Activated naive CD4-positive, alpha-beta T cell (primary cell): ENCODE measurements at places on chromosomes 3 and 15.

GRCh38 chr3:135740211-135740610 is 225.3 kb upstream of the PPP2R3A start:
- no peak for DNase-seq

DNA sequence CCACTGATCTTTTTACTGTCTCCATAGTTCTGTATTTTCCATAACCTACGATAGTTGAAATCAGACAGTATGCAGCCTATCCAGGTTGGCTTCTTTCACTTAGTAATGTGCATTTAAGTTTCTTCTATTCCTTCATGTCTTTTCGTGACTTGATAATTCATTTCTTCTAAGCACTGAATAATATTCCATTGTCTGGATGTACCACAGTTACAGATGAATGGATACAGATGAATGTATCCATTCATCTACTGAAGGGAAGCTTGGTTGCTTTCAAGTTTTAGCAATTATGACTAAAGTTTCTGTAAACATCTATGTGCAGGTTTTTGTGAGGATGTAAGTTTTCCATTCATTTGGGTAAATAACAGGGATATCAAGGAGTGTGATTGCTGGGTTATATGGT is 124.8 kb downstream of the NSUN3 start:
- DNase-seq, result no peak

DNA sequence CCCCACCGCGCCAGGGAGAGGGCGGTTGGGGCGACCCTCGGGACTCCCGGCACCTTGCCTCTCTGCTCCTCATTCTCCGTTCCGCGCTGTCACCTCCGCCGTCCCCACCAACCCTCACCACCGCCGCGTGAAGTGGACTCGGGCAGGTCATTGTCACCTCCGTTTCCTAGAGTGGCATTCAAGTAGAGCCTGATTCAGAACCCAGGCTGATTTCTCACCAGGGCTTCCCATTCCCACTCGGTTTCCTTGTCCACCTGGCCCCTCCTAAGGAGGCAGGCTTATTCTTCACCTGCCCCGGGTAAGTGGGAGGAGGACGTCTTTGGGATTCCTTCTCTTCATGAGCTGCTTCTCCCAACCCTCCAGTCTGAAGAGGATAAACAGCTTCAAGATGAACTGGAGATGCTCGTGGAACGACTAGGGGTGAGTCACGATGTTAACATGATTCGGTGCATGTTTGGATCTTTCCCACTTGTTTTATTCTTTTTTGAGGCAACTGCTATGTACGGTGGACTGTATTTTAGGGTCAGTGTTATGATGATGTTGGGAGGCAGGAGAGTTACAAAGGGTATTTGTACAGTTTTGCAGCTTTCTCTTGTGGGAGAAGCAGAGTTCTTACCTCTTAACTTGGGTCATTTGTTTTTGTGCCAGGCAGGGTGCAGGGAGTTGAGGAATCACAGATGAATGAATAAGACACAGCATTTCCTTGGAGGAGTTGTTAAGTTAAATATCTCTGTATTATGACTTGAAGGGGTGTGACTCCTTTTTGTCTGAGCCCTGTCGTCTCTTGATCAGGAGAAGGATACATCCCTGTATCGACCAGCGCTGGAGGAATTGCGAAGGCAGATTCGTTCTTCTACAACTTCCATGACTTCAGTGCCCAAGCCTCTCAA is 692 bp downstream of the PSMD2 start:
- DNase-seq, result no peak

DNA sequence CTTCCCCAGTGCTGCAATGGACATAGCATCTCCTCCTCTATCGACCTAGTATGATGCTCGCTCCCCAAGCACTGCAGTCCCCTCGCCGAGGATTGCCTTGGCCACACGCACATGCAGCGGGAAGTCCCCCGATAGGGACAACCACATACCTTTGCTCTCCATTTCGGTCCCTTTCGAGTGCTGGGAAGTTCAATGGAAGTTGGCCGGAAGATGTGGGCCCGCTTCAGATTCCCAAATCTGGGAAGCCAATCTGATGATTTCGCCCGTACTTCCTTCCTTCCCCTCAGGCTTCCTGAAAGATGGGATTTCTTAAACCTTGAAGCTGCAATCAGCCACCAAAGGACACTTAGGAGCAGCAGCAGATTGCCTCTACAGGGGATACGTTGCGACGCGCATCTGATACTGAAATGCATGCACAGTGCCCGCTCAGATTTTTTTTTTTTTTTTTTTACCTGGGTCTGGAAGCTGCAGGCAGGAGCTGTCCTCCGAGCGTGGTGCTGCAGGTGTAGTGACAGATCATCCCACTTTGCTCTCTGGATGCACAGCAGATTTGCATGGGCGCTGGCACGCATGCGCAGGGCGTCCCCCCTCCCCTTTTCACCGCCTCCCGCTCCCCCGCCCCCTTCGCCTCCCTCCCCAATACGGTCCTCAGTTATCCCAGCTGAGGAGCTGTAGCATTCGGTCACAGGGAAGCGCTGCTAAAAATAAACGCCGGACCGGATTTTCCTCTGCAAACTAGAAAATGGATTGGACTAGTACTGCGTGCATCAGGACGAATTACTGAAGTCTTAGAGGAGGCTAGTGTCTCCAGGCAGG is at the start of gene FGF12:
Gene FGF12 (minus strand): TSS at position 510 of the 816 bp plus-strand sequence.
- DNase-seq, result no peak

GRCh38 chr3:47542471-47543173 is 29.1 kb upstream of the ELP6 start:
- DNase-seq, result no peak

GRCh38 chr3:84536916-84537315 is 421.9 kb upstream of the CADM2 start:
- no peak for DNase-seq

DNA sequence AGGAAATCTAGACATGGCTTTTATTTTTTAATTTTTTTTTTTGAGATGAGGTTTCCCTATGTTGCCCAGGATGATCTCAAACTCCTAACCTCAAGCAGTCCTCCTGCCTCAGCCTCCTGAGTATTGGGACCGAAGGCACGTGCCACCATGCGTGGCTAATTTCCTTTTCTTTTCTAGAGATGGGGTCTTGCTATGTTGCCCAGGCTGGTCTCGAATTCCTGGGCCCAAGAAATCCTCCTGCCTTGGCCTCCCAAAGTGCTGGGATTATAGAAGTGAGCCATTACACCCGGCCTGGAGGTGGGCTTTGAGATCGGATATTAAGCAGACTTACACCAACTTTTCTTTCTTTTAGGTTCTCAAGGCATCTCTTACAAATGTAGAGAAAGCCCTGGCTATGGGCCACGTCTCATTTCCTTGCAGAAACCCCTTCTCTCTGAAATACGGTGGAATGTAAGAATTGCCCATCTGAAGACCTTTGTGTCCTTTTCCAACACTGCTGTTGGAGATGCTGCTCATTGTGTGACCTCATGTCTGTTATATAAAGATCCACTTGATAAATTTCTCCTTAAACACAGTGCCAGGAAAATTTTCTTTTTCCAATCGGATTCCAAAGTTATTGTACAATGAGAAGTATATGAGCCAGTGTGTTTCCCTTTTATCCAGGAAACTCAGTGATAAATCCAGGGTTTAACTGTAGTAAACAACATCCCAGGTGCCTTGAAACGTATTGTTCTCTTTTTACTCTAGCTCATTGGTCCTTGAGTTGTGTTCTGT is 36.8 kb upstream of the CFAP161 start:
- DNase-seq, result no peak

GRCh38 chr15:68278345-68278594 is 725 bp downstream of the FEM1B start:
- DNase-seq, result peak; percentile 46

GRCh38 chr3:183428447-183429211 is at the start of gene MCF2L2:
Gene MCF2L2 (minus strand): TSS chr3:183428619. CDS start chr3:183427977, 642 bp downstream.
- DNase-seq, result peak; percentile 57

DNA sequence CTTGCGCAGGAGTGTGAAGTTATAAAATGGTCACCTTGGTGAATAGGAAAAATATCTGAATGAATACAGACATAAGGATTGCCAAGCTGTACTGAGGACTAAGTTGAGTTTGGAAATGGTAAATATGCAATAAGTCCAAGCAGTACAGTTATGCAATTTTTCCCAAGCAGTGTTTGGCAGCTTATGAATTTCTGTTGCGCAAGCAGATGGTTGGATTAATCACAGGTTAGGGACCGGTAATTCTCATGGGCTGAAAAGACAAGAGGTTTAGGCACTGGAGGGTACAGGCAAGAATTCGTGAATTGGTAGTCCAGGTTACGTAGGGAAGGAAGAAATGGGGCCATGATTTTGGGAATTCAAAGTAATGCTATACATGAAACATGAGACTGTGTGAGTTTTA is 210.3 kb downstream of the RAP2B start:
- DNase-seq, result no peak

DNA sequence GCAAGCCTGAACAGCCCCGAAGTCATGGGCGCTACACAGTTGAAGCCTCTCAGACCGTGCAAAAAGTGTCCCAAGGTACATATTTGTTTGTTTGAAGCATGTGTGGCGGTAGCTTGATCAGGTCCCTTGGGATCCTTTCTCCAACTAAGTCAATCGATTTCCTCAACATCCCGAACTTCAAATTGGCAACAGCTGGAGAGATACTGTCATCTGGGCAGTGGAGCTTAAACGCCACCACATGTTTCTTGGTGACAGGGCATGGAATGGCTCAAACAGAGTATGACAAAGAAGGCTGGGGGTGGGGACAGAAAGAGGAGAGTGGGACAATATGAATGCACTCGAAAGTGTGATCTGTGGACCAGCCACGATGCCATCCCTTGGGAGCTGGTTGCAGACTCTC is 84.9 kb upstream of the PSMD6 start:
- DNase-seq, result no peak

- DNase-seq, result no peak
These were observed 1.2 kb downstream of the ZNF770 start for GRCh38 chr15:34986771-34987480.

DNA sequence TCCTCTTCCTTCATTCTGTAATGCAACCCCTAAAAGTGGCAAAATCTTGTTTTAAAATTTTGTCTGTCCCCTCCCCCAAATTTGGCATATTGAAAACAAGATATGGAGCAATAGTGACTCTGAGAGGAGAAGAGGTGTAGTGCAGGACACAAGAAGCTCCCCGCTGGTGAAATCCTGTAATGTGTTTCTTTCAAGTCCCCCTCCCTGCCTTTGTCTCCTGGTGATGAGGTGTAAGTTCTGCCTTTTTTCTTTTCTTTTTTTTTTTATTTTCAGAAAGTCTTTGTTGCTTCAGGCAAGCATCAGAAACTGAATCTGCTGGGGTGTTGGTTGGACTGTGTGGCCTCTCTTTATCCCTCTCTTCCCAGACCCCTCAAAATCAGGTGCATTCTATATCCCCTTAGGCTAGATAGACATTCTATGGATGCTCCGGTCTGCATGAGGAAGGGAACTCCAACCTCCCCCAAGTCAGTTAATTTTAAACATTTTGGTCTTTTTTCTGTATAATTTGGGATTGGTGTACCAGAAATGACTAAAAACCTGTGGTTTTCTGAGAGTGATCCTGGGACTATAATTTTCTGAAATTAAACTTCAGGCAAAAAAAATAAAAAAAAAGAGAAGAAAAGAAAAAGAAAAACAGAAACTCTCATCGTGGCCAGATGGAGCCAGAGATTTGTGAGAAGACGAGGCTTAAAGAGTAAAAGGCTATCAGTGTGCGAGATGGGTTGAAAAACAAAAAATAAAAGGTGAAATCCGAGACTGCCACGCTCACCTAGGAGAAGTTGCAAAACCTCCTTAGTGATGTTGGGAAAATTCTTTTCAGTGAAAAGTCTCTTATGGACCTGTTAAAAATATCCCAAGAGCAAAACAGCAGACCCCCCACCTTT is 21.4 kb downstream of the ACKR2 start:
- DNase-seq, result no peak

- DNase-seq, result no peak
These were observed 83.6 kb downstream of the BDH1 start for GRCh38 chr3:197472151-197472550.

DNA sequence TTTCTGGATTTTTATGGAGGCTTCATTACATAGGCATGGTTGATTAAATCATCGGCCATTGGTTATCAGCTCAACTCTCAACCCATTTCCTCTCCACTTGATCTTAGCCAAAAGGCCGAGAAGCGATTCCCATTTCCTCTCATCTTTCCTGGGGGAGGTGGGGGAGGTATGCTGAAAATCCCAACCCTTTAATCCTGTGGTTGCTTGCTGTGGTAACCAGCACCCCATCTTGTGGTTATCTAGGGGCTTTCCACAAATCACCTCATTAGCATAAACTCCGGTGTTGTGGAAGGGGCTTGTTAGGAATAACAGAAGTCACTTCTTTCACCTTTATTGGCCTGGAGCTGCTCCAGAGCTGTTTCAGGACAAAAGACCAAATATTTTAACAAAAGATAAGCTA is 20.9 kb downstream of the PDE8A start:
- DNase-seq, result no peak

DNA sequence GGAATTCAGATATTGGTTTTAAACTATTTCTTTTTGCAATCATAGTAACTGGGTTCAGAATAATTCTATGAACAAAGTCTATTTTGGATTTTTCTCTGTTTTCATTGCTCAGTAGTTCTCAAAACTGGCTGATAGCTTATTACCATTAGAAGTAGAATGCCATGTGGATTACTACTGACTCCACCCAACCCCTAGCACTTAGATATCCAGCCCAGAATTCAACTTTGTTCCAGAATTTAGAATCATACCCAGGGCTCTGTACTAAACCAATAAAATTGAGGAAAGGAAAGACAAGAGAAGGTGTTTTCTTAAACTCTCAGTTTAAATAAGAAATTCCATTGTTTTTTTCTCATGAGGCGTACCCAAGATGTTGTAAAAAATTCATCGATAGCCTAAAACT is 39.0 kb upstream of the ABHD10 start:
- DNase-seq, result no peak

- no peak for DNase-seq
These were observed 47.5 kb downstream of the ADGRG7 start for GRCh38 chr3:100656945-100657344.

GRCh38 chr15:65626856-65627255 is 5.1 kb downstream of the SLC24A1 start:
- DNase-seq, result no peak

DNA sequence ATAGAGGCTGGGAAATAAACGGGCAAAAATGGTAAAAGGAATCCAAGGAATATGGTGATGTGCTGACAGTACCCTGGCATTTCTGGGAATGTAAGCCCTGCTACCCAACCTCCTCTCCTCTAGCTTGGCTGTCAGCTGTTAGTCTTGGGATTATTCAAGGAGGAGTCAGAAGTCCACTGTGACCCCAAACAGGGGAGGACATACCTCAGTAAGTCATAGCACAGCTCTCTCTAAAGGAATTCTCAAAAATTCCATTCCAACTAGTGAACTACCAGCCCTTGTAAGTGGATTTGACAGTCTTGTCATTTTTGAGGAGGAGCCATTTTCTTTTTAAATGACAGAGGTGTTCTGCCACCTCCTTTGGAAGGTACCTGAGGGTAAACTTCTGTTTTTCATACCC is 207.5 kb downstream of the PDCD6IP start:
- DNase-seq, result no peak

- no peak for DNase-seq
These were observed 230.0 kb downstream of the CDIN1 start for GRCh38 chr15:36809380-36809779.

GRCh38 chr3:157310329-157311052 is 126.2 kb upstream of the PTX3 start:
- DNase-seq, result no peak

DNA sequence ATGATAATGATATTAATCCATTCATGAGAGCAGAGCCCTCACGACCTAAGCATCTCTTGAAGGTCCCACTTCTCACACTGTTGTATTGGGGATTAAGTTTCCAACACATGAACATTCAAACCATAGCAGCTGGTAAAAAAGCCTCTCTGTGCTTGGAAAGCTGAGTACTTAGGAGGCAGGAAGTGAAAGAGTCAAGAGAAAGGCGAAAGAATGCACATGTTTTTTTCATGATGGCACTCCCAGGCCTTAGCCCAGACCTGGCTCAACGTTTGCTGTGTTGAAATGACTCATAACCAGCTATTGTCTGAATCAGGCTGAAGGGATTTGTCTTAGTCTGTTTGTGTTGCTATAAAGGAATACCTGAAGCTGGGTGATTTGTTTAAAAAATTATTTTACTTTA is 84.4 kb upstream of the RGMA start:
- DNase-seq, result no peak
